ENCODE measurements at places on chromosomes 6 and 20. TPM values are rescaled to one million over a fixed set of nuclear protein-coding genes. Genes with fewer than 3 reads are reported as not detected.

DNA sequence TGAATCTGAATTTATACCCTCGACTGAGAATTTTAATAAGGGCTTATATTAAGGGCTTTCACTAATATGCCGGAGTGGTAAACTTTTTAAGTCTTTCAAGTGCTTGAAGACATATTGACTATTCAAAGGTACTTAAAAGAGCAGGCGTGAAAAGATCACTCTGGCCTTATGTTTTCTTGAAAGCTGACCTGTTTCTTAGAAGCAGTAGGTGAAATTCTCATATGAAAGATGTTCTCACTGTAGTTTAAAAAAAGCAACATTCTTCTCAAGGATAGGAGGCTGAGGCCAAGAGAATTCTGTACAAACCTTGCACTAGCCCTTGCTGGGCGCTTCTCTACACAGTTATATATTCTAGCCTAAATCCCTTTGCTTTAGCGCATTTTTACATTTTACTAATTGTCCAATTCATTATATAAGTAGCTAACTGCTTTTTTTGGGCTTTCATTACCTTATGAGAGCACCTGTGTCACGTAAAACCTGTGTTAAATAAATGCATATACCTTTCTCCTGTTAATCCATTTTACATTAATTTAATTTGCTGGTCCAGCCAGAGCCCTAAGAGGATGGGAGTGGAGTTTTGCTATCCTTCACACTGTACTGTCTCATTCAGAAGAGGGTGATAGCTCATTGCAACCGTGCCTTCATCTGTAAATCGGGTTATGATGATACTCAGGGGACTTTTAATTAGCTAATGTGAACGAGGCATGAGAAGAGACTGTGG lies 59.6 kb upstream of the HFE start:
- no peak for DNase-seq

DNA sequence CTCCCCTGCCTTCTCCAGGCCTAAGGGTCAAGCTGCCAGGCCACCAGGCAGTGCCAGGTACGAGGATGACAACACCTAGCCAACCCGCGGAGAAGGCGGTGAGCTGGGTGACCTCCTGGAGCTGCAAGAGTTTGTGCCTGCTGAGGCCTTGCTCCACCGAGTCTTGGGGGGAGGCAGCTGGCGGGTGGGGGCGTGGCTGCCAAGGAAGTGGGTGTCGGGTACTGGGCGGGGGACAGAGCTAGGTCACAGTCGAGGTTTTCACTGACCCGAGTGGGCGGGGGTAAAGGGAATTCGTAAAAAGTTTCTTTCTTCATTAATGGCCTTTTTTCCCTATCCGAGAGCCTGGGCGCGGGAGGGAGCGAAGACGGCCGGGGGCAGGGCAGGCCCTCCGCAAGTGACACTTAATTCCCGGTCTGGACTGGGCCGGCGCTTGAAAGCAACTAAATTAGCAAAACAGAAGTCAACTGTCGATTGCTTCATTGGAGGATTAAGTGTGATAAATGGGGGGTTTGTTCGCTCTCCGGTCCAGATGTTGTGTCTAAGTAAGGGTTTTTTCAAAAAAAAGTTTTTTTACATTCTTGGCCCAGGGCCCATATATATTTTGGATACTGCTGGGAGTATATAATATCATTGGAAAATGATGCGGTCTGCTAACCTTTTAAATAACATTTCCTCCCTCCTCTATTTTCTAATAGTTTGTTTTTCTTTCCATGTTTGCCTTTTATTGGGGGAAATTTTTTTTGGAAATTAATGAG lies 43.1 kb upstream of the FOXP4 start:
- DNase-seq = no peak

DNA sequence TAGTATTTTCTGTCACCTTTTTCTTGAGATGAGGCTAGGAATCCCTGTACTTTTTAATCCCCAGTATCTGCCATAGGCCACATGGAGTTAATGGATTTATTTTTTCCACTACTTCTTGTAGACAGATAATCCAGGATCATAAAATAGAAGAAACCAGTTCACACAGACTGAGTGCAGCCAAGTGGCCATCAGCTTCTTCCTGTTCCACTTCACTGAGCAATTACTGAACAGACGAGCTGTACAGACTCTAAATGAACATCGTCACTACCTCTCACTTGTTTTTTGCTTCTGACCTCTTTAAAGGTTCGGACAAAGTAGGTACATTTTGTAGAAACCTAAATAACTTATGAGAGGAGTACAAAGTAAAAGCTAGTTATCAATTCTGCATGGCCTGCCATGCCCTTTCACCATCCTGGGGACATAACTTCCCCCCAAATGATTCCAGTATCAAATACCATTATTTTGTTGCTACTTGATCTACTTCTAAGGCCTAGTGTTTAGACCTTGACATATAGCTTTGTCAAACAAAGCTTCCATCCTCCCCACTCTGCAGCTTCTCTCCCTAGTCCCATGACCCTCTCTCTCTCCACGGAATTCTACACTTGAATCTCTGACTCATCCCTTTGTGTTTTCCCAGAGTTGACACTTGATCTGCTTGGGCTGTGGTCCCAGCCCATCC lies 34.4 kb upstream of the ARHGAP18 start:
- DNase-seq = no peak

GRCh38 chr6:111818539-111819226 lies 54.6 kb downstream of the FYN start:
- DNase-seq = no peak

GRCh38 chr6:87210979-87211378 lies 55.6 kb downstream of the ZNF292 start:
- no peak for DNase-seq

- DNase-seq = no peak
Measured at GRCh38 chr20:37714978-37715672, 21.3 kb downstream of the CTNNBL1 start.

DNA sequence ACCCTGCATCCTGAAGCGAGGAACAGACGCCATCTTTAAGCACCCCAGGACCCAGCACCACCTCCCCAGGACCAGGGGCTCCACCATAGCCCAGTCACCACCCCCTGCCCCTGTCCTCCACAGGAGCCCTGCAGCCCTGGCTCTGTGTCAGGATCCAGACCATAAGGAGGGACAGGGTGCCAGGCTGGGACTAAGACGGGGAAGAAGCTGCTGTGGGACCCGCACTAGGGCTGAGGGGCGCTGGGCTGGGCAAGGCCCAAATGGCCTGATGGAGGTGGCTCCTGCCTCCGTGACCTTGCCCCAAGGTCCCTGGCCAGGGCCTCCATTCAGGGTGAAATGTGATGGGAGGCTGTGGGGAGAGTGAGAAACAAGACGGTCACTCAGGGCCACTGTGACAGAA lies 385.6 kb downstream of the TAF4 start:
- DNase-seq = no peak

The ERVFRD-1 gene
- total RNA-seq = not detected

The EPB41L2 gene
- 199 TPM for total RNA-seq

GRCh38 chr6:116472706-116473105 lies 11.5 kb downstream of the CALHM6 start:
- no peak for DNase-seq

DNA sequence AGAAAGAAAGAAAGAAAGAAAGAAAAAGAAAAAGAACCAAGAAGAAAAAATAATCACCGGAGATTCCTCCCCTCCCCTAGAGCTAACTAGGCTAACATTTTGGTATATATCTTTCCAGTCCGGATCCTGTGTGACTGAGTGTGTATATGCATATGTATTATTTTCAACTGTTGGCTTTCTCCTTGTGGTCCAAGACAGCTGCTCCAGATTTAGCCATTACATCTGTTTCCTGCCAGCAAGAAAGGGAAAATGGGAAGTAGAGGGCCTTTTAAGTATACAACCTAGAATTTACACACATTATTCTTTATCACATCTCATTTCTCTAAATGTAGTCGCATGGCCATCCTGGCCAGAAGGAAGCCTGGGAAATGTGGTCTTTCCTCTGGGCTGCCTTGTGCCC lies 15.2 kb downstream of the SLC52A3 start:
- DNase-seq = no peak

DNA sequence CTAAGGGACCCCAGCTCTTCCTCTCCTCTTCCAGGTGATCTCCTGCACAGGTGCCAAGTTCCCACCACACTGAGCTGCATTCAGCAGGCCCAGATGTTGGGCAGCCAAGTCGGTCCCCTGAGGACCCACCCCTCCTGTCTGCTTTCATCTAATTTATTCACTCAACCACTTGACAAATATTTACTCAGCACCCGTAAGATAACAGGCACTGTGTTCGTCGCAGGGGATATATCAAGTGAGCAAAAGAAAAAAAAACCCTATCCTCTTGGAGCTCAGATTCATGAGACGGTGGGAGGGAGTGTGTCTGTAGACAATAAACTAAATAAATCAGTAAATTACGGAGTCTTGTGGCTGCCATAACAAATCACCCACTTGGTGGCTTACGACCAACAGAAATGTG lies 143.6 kb downstream of the MRPL14 start:
- DNase-seq = no peak

DNA sequence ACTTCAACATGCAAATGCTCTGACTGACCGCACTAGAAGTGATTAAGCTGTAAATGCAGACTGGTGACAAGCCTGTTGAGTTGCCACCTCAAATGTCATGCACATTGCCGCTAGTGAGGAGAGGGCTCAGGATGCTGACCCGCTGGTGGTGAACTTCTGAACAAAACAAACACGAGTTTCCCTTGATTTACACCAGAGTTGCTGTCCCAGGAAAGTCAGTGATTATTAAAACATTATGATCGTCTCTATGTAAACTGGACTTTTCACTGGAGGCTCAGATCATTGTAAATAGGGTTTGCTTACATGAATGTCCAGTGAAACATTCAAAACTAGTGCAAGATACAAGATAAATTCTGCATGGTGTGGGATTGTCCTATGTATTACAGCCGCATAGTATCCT lies 420.1 kb downstream of the PREX1 start:
- DNase-seq = no peak

- DNase-seq = no peak
Measured at GRCh38 chr20:25280051-25280573, 32.2 kb downstream of the PYGB start.

The ARMH2 gene
- total RNA-seq = not detected

The PGC gene
- total RNA-seq = 0.18 TPM

Measured in Panc1 (cell line).